Fibroblast of mammary gland (primary cell): ENCODE measurements at places on chromosomes 11 and 22.

GRCh38 chr22:49210606-49211005 lies 617.1 kb downstream of the BRD1 start:
- no peak for DNase-seq

DNA sequence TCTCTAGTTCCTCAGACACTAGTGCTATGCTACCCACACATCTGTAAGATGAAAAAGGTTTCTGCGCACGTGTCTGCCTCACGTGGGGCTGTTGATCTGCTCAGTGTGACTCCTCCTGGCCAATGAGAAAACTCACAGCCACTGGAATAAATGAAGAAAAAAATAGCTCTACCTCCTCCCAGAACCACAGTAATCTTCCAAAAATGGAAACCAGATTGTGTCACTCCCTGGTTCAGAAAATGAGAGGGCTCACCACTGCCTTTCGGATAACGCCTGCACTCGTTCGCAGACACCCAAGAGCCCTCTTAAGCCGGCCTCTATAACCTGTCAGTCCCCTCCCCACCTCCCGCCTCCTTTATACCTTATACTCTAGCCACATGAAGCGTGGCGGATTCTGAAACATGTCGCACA lies 5.1 kb downstream of the APBB1 start:
- no peak for DNase-seq

DNA sequence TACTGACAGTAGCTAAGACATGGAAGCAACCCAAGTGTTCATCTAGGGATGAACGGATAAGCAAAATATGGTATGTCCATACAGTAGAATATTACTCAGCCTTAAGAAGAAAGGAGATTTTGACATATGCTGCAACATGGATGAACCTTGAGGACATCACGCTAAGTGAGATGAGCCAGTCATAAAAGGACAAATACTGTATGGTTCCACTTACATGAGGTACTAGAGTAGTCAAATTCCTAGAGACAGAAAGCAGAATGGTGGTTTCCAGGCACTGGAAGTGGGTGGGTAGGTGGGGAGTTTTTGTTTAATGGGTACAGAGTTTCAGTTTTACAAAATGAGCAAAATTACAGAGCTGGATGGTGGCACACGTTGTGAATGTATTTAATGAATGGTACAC lies 18.1 kb downstream of the CHST1 start:
- no peak for DNase-seq

GRCh38 chr22:47474895-47475294 lies 712.4 kb downstream of the TBC1D22A start:
- no peak for DNase-seq

DNA sequence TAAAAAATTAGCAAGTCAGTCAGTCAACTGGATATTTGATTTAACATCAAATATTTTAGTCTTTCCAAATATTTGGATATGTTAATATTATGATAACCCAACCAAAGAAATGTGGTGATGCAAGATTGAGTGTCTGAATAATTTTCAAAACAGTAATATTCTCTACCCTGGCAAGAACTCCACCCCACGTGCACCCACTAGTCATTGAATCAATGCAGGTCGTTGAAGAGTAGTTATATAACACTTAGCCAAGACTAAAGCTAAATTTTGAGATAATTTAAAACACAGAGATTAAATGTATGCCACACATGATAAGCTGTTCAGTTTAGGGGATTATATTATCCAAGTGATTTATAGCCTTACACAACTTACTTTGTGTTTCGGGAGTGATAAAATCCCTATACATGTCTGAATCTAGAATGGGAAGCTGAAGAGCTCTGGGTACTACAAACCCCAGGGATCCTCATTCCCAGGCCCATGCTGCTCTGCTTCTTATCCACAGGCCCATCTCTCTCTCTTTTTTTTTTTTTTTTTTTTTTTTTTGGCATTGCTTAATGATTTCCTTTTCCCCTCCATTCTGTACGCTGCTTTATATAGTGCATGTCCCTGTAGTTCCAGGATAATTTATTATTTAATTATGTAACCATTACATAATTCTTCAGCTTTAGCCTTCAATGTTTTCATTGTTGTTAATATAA lies 392.9 kb downstream of the NTM start:
- no peak for DNase-seq

- DNase-seq = no peak
Measured at GRCh38 chr11:11415901-11416300, 62.9 kb upstream of the CSNK2A3 start.

DNA sequence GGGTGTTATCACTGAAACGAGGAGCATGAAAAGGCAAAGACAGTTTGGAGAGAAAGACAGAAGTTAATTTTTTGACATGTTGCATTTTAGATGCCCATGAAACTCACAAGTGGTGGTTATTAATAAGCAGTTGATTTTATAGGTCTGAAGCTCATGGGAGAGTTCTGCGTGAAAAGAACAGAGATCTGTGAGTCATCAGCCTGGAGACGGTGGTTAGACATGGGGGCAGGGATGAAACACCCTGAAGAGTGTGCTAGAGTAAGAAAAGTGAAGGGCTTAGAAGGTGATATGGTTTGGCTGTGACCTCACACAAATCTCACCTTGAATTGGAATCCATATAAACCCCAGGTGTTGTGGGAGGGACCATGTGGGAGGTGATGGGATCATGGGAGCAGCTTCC lies 289.1 kb upstream of the ISX start:
- DNase-seq = no peak

- no peak for DNase-seq
Measured at GRCh38 chr11:132365650-132366049, 995.2 kb downstream of the NTM start.

- no peak for DNase-seq
Measured at GRCh38 chr11:104630352-104630751, 267.9 kb downstream of the CASP12 start.

- DNase-seq = no peak
Measured at GRCh38 chr11:14306481-14306880, 52.5 kb downstream of the RRAS2 start.

DNA sequence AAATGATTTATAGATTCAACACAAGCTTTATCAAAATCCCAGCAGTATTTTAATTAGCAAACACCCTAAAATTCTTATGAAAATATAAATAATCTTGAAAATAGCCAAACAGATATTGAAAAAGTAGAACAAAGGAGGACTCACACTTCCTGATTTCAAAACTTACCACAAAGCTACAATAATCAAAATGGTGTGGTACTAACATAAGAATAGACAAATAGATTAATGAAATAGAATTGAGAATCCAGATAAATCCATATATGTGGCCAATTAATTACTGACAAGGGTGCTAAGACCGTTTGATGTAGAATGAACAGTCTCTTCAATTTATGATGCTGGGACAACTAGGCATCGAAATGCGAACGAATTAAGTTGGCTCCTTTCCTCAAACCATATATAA lies 49.6 kb upstream of the TEAD1 start:
- DNase-seq = no peak

GRCh38 chr11:87331273-87331672 lies 293.5 kb downstream of the TMEM135 start:
- DNase-seq = peak; percentile 11

DNA sequence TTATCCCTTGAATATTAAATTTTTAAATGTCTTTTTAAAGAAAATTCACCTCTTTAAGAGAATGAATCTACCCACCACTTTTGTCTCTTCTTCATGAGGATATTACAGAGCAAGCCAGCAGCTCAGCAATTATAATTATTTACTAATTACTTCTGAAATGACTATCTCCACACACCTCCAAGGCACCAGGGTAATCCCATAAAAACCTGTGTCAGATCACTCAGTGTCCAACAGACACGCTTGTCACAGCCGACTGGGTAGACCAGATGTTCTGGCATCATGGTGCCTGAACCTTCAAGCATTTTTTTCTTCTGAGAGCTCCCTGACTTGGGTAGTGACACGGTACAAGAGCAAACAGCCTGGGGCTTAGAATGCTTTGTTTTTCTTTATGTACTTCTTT lies 61.4 kb downstream of the EFCAB6 start:
- no peak for DNase-seq

DNA sequence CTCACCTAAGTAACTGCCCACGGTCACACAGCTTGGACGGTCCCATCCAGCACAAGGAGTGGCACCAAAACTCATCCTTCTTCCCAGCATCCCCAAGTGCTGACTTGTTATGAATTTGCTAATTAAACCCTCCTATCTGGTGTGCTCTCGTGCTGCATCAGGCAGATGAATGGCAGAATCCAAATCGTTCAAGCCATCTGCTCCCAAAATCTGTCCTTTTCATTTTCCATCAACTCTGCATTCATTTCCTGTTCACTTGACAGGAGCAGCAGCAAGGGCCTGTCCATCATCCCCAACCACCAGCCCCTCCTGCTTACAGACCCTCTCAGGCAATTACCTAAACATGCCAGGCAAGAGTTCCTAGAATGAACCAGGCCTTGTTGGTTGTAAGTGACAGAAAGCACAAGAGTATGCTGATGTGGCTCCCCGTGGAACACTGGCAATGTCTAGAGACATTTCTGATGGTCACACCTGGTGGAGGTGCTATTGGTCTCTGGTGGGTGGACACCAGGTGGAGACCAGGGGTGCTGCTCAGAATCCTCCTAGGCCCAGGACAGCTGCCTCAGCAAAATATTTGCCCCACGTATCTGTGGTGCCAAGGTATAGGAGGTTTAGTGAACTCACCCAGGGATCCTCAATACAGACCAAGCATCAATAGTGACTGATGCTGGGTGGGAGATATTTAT lies 832.5 kb downstream of the TBC1D22A start:
- DNase-seq = no peak

DNA sequence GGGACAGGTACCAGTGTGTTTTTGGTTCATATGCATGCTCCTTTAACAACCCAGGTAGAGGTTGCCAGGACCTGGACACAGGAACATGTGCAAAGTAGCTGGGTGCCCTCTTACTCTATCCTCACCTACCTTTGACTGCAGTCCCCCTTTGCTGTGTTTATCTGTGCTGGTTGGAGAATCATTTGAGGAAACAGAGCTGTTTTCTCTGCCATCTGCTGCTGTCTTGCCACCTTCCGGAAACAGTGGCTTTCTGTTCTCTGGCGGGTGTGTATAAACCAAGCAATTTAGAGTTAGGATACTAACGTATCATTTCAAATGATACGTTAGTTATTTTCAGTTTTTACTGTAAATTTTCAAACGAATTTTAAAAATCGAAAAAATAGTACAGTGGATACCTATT lies 171.9 kb upstream of the TTC12 start:
- DNase-seq = no peak

GRCh38 chr11:65773784-65774411 lies 6.9 kb downstream of the AP5B1 start:
- peak; percentile 21 for DNase-seq

- DNase-seq = no peak
Measured at GRCh38 chr11:61140416-61140815, 20.8 kb downstream of the VPS37C start.

- no peak for DNase-seq
Measured at GRCh38 chr11:1356007-1356435, 33.7 kb upstream of the BRSK2 start.
